Fibroblast of skin of right quadriceps (primary cell): ENCODE measurements at places on chromosomes 7 and 10.

DNA sequence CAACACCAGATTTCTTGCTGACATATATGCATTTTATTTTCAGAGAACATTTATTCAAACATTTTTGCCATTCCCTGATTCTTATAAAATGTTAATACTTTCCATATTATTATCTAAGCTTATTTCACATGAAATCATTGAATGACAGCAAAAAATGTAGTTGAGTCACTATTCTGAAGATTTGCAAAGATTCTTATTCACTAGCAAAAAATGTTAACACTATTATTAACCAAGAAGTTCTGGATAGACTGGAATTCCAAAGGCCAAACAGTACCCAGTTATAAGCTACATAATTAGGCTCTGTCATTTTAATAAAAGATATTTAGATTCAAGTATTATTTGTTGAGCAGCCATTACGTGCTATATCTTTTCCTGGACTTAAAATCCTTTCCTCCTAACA is 4.3 kb downstream of the GSTO2 start:
- DNase-seq, result peak; percentile 59

DNA sequence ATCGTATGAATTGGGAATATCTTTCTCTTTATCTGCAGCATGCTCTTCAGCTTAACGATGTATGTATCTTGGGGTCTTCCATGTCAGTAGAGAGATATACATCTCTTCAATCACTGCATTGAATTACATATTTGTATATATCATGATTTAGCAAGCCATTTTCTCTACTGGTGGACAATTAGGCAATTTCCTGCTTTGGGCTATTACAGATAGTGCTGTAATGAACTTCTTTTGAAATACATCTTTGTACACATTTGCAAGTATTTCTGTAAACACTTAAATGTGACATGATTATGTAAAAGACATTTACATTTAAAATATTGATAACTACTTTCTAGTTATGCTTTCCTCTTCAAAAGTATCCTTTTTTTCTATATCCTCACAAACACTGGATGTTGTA is 199.0 kb downstream of the PPP1R9A start:
- DNase-seq, result no peak

GRCh38 chr7:139341776-139342226 is 664 bp downstream of the FMC1 start:
- no peak for DNase-seq

DNA sequence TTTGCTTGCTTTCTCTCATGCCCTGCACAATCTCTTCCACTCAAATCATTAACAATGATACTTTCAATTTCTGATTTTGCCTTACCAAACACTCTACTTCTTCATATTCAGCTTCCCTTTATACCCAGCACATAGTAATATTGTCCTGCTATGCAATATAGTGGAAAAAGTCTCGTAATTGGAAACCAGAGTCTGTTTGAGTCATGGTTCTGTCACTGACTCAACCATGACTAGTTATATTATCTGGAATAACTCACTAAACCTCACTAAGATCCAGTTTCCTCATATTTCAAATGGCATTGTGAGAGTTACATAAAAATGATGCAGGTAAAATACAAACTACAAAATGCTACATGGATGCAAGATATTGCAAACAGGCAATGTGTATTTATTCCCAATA is 98.5 kb upstream of the LRRTM3 start:
- DNase-seq, result peak; percentile 79

DNA sequence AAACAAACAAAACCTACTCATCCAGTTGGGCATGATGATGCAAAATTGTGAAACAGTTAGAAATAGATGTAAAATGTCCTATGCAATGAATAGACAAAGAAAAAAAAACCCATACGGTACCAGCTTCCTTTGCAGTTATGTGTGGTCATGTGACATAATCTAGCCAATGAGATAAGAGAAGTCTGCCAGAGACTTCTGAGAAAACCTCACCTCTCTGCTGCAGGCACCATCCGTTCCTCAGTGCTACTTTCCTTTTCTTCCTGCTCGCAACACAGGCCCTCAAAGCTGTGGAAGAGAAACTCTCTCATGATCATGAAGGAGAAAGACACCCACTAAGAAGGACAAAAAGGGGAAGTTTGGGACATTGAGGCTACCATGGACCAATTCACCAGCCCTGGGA is 76.8 kb upstream of the CARD11 start:
- no peak for DNase-seq

DNA sequence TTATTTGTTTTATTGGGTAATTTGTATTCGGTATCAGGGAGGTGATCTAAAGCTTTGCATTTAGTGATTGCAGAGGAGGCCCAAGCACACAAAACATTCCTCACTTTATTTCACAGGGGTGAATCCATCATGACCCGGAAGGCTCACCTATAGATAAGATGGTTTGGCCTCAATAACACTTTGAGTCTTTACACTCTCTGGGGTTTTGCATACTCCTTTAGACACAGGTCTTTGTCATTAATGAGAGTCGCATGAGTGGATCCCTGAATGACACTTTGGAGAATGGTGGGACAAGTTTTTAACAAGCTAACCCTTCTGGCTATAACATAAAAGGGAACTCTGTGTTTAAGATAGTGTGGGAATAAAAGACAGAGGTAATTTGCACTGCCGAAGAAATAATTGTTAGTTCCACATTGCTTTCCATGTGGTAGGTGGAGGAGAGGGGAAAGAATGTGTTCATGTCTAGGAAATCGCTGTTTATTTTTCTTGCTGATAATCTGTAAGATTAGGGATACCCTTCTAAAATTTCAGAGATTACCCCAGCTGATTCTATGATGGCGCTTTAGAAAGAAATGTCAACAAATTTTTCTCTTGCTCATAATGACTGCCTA is 455.8 kb downstream of the TFEC start:
- DNase-seq, result no peak

GRCh38 chr7:117158941-117159697 is 163.7 kb downstream of the WNT2 start:
- DNase-seq, result peak; percentile 45

GRCh38 chr7:94049615-94050014 is 45.5 kb upstream of the BET1 start:
- DNase-seq, result no peak

GRCh38 chr10:26361971-26362370 is 76.2 kb upstream of the APBB1IP start:
- no peak for DNase-seq

DNA sequence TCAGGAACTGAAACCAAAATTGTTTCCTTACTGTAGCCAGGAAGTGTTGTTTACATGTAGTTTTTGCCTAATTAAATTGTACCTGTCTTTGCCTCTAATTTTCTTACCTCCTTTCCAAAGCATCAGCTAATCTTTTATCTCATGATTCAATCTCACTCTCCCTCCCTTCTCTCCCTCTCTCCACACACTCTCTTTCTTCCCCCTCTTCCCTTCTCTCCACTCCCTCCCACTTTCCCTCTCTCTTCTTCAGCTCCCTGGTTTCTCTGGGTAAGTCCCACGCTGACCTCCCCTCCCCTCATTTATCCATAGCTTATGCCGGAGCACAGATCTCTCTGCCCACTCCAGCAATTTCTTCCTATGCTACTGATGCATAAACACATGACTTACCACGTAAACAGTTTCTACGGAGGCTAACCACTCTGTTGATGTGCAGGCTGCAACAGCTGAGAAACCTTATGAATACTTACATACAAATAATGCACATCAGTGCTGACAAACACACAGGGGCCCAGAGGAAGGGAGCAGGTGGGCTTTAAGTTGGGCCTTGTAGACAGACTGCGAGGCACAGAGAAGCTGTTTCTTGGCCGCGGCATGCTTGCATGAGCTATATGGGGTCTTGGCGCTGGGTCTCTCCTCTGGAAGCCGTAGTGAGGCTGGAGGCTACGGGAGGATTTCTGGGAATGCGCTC is 174.4 kb upstream of the PLXNA4 start:
- no peak for DNase-seq

DNA sequence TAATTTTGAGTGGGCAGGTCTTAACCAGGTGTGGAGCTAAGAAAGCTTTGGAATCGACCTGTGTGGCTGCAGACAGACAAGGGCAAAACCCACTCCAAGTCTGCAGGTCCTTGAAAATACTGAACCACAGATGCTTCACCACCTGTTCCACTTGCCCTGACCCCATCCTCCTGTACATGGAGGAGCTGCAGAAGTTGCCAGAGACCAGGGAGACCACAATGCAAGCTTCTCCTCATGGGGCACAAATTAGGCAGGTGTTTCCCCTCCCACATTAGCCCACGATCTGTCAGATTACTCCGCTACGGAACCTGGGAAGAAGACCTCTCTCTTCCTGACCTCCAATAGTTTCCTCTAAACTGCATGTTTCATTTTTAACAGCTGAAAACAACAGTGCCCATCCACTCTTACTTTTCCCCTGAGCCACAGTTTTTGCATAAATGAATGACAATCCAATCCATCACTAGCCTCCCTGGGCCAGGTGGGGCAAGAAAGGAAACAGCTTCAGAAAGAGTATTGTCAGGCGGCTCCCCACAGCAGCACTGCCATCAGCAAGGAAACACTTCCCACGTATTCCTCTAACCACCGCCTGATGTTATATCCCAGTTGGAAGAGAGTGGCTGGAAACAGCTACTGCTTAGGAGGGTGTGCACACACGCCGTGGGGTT is 141.6 kb downstream of the PRKAG2 start:
- DNase-seq, result no peak

GRCh38 chr7:99554939-99555338 is 3.0 kb upstream of the FAM200A start:
- no peak for DNase-seq

- no peak for DNase-seq
These were observed 206.5 kb downstream of the SORCS1 start for GRCh38 chr10:106957823-106958588.

DNA sequence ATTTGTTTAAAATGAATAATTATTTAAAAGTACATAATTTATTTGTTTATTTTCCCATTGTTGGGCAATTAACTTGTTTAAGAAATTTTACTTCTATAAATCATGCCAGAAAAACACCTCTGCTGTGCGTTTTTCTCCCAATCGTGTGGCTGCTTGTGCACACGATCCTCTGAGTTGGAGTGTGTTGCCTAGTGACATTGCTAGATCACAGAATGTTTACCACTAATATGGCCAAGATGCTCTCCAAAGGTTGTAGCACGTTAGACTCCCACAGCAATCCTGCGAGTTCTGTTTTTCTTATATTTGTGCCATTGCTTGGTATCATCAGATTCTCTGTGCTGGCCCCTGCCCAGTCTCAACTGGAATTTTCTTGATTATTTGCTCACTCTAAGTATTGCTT is 207.1 kb upstream of the ADCY1 start:
- DNase-seq, result no peak

DNA sequence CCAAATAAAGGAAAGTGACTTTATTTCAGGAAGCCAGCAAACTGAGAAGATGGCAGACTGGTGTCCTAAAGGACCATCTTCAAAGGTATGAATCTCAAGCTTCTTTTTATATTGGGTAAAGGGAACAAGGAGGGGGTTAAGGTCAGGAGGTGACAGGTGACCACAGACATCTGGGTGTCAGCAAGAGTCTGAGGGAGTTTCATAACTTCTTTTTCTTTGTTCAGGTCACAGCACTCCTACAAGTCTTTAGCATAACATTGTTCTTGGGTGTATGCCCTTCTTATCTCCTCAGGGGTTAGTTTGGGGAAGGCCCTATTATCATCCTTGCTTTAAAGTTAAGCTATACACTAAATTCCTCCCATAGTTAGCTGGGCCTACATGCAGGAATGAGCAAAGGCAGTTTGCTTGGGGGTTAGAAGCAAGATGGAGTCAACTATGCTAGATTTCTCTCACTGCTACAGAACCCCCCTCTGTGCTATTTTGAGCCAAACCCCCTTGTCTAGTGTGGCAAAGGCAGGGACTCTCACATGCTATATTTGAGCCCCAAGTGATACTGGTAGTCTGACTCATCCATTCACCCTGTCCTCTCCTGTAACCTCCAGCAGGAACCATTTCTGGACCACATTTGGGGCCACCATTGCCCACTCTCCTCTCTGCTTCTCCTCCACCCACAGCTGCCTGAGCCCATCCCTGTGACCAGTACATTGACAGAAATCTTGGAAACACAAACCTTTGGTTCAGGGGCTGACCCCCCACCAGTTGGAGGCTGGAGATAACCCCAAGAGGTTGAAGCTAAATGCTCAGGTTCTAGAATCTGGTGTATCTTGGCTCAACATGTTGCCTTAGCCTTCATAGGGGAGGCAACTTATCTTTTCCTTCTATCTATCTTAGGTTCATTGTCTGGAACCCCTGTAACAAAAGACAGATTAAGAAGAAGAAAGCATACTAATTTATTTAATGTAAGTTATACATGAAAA is 55.5 kb upstream of the LRGUK start:
- no peak for DNase-seq

- no peak for DNase-seq
These were observed 52.9 kb downstream of the VIPR2 start for GRCh38 chr7:159091480-159092475.

DNA sequence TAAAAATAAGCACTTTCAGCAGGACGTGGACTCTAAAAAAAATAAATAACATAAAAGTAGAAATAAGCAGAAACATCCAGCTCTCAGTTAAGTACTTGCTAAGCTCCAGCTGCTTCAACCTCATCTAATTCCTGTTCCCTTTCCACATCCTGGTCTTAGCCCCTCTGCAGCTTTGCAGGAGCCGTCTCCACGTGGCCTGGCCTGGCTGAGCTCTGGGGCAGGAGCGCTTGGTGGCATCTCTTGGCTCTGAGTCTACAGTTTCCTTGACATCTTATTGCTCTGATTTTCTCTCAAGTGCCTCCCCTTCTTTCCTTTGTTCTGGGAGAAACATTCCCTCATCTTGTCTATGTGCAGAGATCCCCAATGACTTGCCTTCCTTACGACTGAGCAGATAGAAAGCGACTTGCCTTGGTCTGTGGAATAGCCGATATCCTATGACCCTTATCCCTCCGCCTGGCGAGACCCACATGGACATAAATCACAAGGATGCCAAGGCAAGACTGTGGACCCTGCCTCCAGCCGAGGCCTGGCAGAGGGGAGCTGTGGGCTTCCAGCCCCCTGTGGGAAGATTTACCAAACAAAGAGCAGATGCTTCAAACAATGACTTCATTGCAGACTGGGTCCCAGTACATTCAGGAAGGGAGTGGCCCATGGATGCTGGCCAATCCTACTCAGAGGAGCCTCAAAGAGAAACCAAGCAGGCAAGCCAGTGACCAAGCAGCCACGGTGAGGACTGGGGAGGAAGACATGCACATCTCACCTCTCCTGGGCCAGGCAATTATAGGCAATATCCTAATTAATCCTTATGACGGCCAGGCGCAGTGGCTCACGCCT is 61.9 kb downstream of the SPOCK2 start:
- DNase-seq, result no peak
